ENCODE measurements at places on chromosomes 6 and 20.

GRCh38 chr6:112180095-112180820, 74.1 kb downstream of the LAMA4 start:
- no peak for DNase-seq

GRCh38 chr20:43726811-43727338, at the start of gene GTSF1L:
Gene GTSF1L, minus strand, starts transcription at chr20:43727002. Its CDS starts 308 bp downstream, at chr20:43726694.
- no peak for DNase-seq

GRCh38 chr6:36514554-36515456, 32.5 kb downstream of the STK38 start:
- no peak for DNase-seq

DNA sequence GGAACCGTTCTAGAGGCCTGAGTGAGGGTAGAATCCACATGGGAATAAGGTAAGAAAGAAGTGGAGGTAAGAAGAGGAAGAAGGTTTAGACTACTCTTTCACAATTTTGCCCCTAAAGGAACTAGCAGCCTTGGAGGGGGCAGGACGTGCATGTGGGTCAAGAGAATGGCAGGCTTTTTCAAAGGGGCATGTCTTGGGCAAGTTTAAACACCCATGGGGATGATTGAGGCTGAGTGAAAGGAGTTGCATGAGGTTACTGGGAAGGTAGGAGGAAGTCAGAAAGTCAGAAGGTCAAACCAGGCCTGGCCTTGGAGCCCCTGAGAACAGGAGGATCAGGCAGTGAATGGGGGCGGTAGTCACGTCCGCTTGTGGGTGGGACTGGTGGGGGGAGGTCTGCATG, 10.2 kb downstream of the ADA start:
- no peak for DNase-seq

DNA sequence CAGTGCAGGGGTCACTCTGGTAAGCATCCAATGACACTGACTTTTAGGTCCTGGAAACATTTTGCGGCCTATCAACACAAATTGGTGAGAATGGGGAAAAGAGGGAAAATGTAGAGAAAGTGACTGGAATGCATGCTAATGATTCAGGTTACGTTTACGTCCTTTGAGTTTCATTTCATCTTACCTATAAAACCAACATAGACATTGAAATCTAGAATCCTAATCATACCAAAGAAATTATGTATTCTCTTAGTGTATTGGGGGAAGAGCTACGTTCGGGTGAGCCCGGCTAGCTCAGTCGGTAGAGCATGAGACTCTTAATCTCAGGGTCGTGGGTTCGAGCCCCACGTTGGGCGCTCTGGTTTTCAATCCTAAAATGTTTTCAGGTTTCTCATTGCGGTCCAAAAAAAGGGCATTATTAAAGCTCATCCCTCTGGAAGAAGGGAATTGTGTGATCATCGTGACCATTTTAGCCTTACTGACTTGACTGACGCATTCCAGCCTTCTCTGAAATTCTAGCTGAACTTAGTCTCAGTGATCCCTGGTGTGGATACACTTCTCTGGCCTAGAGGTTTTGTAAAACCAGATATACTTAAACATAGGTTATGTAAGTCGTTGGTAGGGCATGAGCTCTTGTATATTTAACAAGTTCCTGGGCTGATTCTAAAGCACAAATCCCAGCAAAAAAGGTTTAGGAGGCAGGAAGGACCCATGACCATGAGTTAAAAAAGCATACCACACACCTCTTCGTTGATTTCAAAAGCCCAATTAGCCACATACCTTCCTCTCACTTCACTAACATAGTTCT, 18.3 kb downstream of the HMGN4 start:
- no peak for DNase-seq

- DNase-seq: no peak
Observed at GRCh38 chr6:129544892-129545612, 164.9 kb downstream of the ARHGAP18 start.

- no peak for DNase-seq
Observed at GRCh38 chr6:116847227-116847626, 18.3 kb upstream of the GPRC6A start.

DNA sequence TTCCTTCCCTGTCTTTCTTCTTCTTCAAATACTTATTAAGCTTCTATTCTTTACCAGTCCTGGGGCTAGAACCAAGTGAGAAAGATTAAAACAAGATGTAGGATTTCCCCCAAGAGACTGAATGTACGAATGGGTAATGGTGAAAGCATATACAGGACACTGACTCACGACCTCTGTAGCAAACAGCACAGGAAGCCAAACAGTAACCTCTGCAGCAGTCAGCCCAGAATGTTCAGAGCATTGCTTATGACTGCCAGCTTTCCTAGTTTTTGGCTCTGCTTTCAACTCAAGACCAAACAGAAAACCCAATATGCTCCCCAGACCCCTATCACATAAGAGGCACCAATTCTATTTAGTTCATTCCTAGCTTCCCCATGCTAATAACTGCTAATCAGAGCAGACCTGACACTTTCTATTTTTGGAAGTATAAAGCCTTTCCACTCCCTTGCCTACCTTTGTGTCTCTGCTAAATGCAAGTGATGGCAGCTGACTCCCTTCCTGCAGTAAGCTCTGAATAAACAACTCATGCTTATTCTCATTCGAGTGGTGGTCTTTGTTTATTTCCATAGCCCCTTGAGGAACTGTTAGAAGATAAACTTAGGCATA, 690.6 kb downstream of the EPM2A start:
- DNase-seq: no peak

DNA sequence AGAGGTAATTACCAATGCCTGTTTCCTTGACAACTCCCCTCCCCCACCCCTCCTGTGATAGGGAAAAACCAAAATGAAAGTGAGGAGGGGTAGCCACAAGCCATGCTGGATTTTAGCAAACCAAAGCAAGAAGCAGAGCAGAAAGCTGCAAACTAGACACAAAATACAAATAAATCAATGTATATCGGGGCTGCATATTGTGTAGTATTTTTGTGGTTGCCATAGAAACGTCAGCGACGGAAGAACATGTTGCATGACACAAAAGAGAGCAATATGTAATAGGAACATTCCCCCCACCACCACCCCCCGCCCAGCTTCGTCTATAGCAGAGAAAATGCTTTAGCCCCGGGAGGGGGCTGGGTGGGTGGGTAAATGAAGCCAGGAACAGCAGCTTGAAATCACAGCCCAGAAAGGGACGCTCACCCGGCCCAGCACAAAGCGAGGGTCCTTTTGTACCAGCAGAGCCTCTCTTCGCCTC, 548 bp downstream of the AGPAT4 start:
- no peak for DNase-seq

- no peak for DNase-seq
Observed at GRCh38 chr6:117870486-117871242, 36.4 kb upstream of the SLC35F1 start.

GRCh38 chr6:44626616-44627015, 239.1 kb downstream of the CDC5L start:
- no peak for DNase-seq

- DNase-seq: no peak
Observed at GRCh38 chr20:32564921-32565734, 20.0 kb downstream of the NOL4L start.

DNA sequence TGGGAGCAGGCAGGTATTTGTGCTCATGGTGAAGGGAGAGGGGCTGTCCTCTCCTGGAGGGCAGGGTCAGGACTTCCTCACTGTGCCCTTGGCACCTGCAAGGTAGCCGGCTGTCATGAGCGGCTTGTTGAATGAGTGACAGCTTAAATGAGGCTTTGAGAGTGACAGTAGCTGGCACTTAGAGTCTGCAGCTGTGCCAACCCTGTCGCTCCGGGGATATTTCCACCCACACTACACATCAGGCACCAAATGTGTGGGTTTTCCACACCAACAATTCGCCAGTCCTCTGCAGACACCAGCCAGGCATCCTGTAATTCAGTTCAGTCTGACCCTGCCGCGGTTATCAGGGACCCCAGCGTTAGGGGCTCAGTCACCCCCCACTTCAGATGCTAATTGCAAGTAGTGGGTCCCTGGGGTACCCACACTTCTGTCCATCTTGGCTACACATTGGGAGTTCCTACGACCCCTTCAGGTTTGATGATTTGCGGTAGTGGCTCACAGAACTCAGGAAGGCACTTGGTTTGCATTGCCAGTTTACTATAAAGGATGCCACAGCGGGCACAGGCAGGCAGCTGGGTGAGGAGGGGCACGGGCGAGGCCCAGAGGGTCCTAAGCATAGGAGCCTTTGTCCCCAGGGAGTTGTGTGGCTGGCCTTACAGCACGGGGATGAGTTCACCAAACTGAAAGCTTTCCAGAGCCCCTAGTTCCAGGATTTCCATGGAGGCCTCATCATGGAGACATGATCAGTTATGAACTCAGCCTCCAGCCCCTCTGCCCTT, 9.1 kb downstream of the MTG2 start:
- no peak for DNase-seq

GRCh38 chr6:11460001-11460668, 77.4 kb upstream of the TMEM170B start:
- DNase-seq: no peak

- no peak for DNase-seq
Observed at GRCh38 chr6:134299236-134299635, 18.7 kb downstream of the SGK1 start.

- DNase-seq: peak; percentile 52
Observed at GRCh38 chr20:49448917-49449316, 33.6 kb downstream of the KCNB1 start.

DNA sequence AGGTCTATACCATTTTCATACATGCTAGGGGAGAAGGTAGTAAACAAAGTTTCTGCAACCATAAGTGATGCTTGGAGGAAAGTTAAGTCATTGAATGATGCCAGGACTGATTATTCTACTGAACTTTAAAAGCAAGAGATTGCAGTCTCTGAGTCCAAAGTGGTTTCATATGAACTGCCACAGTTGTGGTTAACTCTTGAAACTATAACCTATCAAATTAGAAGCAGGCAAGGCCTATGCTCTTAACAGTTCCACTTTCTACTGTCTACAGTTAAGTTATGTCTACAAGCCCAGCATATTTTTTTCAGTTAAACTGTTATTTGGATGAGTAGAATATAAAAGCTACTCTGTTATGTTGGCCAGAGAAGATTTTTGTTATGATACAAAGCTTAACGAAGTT, 326.5 kb upstream of the RUNX2 start:
- no peak for DNase-seq

- DNase-seq: no peak
Observed at GRCh38 chr6:140002396-140003022, 628.1 kb upstream of the CITED2 start.

DNA sequence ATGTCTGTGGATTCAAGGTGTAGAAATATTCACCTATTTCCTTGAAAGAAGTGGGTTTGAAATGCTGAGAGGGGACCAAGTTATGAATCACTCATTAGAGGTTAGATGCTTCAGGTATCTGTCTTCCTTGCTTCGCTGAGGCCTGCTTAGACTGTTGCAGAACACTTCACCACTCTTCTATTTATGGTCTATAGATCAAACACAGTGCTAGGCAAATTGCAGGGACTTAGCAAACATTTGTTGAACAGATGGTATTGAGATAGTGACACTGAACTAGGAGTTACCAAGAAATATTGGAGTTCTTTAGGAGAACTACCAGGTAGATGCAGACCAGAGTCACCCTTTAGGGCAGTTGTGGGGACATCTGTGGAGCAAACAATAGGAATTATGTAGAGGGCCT, 123.8 kb downstream of the RFPL4B start:
- DNase-seq: no peak

- DNase-seq: no peak
Observed at GRCh38 chr6:3789896-3790558, 38.5 kb upstream of the PXDC1 start.

GRCh38 chr6:318243-318890, 26.1 kb downstream of the DUSP22 start:
- no peak for DNase-seq

DNA sequence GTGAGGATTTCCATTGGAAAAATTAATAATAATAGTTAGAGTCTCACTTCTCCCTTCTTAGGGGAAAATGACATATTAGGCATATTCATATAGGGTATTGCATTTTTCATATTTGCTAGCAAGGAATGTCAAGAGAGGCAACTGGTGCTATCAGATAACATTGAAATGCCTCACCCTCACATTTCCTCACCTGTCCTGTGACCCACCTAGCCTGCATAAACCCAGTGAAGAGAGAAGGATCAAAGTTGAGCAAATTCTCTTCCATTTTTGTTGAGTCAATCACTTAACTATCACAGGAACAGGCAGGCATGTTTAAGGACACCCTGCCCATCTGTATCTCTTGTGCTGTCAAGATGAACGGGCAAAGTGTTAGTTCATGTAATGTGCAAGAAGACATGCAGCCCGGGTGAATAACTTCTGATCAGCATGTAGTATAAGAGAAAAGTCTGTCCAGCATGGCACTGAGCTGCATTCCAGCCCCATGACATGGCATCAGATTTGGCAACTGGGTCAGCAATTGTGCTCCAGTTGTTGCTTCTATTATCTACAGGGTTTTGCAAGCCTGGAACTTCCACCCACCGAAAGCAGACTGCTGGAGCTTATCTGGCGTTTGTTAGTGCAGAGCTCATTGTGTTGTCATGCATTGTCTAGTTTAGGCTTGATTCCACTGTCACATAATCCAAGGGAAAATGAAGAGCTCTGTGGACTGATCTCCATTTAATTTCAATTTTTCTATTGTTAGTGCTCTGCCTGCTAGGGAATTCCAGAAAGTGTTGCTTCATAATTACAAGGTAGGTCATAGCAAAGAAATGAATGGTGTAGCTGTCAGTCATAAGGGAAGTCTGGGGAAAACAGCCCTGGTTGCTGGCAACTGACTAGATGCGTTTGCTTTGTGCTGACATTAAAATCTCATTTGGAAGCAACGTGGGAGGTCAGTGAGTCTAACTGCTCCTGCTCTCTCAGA, 138.4 kb upstream of the TNFAIP3 start:
- no peak for DNase-seq

Measured in posterior cingulate gyrus (tissue), 11 donors.